ENCODE measurements at places on chromosomes 2 and 18.

DNA sequence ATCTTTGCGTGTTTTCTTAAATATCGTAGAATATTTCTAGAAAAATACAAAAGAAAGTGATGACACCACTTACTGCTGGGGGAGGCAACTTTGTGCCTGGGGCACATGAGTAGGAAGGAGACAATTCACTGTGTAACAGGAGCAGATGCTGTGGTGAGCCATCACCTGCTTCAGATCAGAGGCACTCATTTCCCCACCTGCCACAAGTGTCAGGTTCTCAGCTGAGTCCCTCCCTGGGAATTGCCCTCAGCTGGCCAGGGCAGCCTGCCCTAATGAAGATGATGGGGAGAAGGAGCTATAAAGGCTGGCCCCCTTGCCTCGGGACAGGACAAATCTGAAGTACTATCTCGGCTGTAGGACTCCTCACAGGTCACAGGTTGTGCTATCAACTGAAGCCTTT, 322.8 kb downstream of the STK39 start:
- DNase-seq, result no peak

- DNase-seq, result no peak
These were observed 695.8 kb downstream of the RNF144A start for GRCh38 chr2:7612969-7613368.

GRCh38 chr2:51299370-51299769, 267.4 kb upstream of the NRXN1 start:
- DNase-seq, result no peak

- no peak for DNase-seq
These were observed 465.2 kb upstream of the HS6ST1 start for GRCh38 chr2:128783896-128784295.

DNA sequence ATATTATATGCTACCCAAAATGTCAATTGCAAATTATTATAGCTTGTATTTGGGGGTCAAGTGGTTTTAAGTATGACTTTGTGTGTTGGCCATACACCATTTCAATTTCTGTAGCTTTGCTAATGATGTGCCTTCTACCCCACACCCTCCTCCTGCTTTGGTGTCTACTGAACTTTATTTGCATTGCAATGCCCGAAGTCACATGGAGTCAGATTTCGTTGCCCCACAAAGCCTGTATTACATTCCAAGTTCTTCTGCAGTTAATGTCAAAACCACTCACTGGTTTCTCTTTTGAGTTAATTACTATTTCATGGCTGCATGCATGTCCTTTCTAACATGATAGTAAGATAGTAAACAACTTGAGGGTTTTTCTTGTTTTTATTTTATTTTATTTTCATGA, 528.9 kb downstream of the RIT2 start:
- no peak for DNase-seq

Data from activated CD8-positive, alpha-beta memory T cell treated with anti-CD3 and anti-CD28 coated beads for 48 hours (primary cell).